NT2/D1 (cell line): ENCODE measurements at places on chromosomes 1 and 21.

- DNase-seq: no peak
These were observed 86.7 kb downstream of the MAN1A2 start for GRCh38 chr1:117453958-117454357.

- DNase-seq: no peak
These were observed 11.6 kb downstream of the KCNK1 start for GRCh38 chr1:233625510-233625981.

- peak; percentile 40 for DNase-seq
These were observed 16.4 kb downstream of the WDR4 start for GRCh38 chr21:42862774-42863503.

DNA sequence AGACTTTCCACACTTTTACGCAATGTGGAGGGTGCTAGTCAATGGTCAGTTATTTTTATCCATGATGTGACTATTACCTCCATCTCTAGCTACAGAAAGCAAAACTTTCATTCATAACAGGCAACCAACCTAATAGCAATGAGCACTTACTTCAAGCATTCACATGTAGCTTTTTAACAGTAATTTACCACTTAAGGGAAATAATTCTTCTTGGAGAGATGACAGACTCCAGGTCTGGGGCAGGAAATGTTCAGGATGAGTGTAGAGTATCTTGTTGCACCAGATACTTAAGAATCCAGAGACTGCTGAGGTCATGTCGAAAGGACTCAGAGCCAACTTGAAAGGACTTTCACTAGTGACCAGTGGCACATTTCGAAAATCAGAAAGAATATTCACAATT, 347.6 kb downstream of the CHRM3 start:
- no peak for DNase-seq

- no peak for DNase-seq
These were observed 43.5 kb upstream of the MCOLN3 start for GRCh38 chr1:85091671-85092280.
